Fibroblast of villous mesenchyme (primary cell): ENCODE measurements at places on chromosomes 12 and 14. TPM values are rescaled to one million over a fixed set of nuclear protein-coding genes. Genes with fewer than 3 reads are reported as not detected.

Gene DDN
- total RNA-seq: under 0.01 and 0.32 TPM in 2 replicates

Gene PTPN21
- total RNA-seq: 14.2 TPM in 2 replicates

Gene DNAH10
- total RNA-seq: 0.43 and 0.64 TPM in 2 replicates

Gene COCH
- total RNA-seq: under 0.01 and 9.0 TPM in 2 replicates

Gene MYH6
- not detected in 2 replicates for total RNA-seq

Gene ASB2
- 0.86 and 1.9 TPM in 2 replicates for total RNA-seq

Gene FRMD6
- total RNA-seq: 475 and 524 TPM in 2 replicates
